ENCODE measurements at places on chromosomes 11 and 22.

- DNase-seq: no peak
Observed at GRCh38 chr11:8094656-8095055, 13.6 kb downstream of the TUB start.

DNA sequence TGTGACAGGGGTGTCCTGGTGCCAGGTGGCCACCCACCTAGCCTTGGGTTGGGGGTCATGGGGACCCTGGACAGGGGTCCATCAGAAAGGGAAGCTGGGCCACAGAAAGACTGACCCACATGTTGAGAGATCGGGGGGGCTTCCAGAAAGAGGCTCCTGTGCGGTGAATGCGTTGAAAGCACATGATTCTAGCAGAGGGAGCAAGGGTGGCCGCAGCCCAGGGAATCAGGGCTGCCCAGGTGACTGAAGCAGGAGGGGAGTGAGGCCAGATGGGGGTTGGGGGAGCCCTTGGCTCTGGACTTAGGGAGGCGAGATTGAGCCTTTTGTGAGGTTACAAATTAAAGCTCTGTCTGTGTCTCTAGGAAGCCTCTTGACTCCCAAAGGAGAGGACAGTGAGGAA is 80.7 kb downstream of the MORC2 start:
- DNase-seq: no peak

DNA sequence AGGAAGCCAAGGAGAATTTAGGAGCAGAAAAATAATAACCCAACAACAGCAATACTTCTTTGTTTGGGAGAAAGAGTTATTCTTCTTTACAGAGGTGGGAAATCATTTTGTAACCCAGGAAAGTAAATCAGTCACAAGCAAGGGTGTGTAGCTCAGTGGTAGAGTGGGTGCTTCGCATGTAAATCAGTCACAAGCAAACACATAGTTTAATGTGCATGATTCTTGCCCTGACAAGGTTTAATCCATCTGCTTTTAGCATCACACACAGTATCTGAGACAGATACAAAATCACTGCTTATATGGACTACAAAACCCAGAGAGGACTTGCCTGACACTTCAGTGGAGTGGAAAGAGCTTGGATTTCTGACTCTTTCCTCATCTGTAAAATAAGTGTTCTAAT is 82.0 kb downstream of the RELT start:
- DNase-seq: no peak

DNA sequence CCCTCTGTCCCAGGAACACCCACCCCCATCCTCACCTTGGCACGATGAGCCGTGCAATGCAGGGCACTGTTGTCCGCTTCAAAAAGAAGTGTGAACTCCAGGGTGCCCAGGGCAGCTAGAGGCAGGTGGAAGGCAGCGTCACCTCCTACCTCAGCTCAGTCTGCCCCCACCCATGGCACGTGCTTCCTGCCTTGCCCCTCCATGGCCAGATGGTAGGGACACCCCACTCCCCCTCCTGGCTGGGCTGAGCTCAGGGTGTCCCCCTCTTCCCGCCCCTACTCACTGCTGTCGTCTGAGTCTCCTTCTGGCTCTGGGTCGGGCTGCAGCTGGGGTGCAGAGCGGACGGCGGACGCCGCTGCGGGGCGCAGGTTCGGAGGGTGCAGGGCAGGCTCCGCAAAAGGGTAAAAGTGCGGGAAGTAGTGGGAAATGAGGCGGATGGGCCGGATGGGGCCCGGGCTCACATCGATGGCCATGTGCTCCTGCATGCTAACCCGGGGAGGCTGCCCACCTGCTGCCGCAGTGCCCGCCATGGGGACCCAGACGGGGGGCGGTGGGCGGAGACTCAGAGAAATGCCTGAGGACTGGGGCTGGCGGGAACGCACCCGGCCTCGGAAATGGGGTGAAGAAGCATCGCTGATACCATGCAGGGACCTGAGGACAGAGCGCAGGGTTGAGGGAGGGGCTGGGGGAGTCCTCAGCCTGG is 9.1 kb downstream of the NDUFV1 start:
- no peak for DNase-seq

DNA sequence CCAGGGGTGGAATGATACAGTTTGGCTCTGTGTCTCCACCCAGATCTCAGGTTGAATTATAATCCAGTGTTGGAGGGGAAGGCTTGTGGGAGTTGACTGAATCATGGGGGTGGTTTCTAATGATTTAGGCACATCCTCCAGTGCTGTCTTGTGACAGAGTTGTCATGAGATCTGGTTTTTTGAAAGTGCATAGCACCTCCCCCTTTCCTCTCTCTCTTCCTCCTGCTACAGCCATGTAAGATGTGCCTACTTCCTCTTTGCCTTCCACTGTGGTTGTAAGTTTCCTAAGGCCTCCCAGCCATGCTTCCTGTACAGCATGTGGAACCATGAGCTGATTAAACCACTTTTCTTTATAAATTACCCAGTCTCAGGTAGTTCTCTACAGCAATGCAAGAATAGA is 45.1 kb downstream of the THAP12 start:
- no peak for DNase-seq

- no peak for DNase-seq
Observed at GRCh38 chr11:68550485-68550817, 89.9 kb downstream of the PPP6R3 start.

DNA sequence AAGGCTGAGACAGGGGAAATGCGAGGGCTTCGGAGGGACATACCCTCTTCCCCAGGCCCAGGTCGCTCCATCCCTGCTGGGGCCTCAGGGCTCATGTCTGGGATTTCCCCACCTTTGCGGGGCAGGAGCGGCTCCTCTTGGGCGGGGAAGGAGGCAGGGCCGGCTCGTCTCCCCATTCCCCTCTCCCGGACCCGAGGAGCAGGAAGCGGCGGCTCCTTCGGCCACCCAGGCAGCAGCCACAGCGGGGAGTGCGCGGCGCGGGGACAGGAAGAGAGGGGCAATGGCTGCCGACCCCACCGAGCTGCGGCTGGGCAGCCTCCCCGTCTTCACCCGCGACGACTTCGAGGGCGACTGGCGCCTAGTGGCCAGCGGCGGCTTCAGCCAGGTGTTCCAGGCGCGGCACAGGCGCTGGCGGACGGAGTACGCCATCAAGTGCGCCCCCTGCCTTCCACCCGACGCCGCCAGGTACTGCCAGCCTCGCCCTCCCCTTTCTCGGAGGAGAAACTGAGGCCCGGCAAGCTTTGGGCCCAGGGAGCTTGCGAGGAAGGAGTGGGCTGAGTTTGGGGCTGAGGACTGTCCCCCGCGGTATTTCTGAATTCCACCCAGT is at the start of gene ANKK1:
Gene ANKK1 (plus strand): TSS at position 175 of the 607 bp plus-strand sequence. CDS start 106 bp downstream, at position 281.
- no peak for DNase-seq

DNA sequence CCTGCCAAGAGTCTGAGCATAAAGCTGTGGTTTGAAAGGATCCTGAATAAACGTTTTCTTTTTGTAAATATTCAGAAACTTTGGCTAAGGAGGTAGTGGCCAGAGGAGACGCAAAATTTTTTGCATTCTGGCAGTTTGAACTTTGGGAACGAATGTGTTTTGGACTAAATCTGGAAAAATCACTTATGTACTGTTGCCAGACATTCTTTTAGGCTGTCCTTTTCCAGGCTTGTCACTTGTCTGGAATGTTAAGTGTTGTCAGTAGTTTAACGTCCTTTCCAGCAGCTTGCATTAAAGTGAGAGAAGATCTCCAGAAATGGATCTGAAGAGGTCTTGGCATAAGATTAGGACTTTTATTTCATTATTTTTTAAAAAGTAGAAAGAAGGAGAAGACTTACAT is 18.5 kb downstream of the SPECC1L start:
- peak; percentile 80 for DNase-seq

DNA sequence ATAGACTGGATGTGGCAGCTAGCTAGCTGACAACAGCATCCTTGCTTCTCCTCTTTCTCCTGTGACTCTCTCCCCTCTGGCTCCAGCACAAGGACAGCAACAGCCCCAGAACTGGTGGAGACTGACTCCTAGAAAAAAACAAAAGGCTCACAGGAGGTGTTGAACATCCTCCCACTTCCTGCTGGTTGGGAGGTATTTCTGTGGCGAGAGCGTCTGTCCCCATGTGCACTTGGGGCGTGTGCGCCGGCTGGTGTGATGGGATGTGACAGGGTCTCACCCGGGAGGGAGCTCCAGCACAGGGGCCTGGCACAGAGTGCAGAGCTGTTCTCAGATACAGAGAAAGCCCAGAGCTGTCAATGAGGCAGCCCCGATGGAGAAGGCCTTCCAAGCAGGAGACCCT is 107.2 kb upstream of the E2F8 start:
- DNase-seq: no peak

DNA sequence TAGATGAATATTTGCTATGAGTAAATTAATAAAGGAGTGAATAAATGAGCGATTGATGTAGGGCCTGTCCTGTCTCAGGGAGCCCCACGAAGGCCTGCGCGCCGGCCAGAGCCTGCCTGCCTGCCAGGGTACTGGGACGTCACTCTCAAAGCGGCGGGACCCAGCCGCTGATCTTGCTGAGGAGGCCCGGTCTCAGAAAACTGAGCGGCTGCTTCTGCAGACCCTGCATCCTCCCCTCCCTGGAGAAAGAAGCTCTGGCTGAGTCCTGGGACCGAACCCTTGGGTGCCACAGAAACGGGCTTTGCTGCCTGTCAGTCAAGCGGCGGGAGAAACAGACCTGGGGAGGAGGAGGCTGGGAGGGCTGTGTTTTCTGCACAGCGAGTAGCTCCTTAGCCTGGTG is 91.6 kb upstream of the B3GAT1 start:
- DNase-seq: no peak

DNA sequence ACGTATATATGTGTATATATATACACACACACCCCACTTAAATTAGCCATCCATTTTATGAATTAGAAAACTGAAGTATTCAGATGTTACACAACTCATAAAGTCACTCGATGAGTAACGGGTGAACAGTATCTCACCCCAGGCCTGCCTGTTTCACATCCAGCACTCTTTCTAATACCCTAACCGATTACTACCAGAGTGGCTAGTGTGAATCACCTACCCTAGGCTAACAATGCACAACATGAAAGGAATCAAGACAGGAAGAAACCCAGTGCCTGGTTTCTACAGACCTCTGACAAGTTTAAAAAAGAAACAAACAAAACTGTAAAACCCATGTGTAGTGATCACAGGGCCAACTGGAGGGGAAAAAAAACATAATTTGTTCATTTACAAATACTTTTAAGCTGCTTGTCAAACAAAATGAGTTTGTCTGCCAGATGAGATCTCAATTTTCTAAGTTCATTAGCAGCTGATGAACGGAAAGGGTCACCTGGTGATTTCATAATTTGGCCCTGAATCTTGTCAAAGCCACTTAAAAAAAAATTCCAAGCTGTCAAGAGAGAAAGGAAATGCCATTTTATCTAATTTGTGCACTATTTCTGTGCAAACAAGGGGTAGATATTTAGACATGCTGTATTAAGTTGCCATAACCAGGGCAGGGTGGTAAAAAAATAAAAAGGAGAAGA is 134.8 kb downstream of the LARGE1 start:
- DNase-seq: peak; percentile 34

GRCh38 chr11:78961937-78962701 is 387.5 kb upstream of the NARS2 start:
- DNase-seq: no peak

GRCh38 chr11:36139767-36140166 is 149.5 kb downstream of the COMMD9 start:
- DNase-seq: no peak

DNA sequence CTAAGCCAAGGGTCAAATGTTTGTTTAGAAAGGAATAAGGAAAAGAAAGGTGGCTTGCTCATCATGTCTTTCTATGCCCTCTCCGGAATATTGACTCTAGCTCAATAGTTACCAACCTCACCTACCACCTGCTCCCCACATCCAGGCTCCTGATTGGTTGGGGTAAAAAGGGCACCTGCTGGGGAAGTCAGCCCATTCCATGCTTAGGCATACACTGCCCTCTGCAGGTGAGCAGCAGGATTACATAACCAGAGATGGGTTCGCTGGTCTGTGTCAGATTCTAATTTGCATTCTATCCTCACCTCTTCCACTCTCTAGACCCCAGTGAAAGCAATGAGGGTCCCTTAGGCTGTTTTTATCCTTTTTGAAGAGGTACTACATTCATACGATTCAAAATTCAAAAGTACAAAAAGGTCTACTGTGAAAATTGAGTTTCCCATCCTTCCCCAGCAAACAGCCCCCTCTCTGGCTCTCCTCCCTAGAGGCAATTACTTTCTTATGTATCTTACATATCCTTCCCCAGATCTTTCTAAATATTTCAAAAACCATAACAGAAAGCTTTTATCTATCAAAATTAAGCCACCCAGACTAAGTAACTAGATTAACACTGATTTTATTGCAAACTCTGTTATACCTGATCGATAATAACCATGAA is 98.0 kb upstream of the ASPHD2 start:
- DNase-seq: no peak

- no peak for DNase-seq
Observed at GRCh38 chr22:27393371-27393770, 408.2 kb downstream of the MN1 start.

DNA sequence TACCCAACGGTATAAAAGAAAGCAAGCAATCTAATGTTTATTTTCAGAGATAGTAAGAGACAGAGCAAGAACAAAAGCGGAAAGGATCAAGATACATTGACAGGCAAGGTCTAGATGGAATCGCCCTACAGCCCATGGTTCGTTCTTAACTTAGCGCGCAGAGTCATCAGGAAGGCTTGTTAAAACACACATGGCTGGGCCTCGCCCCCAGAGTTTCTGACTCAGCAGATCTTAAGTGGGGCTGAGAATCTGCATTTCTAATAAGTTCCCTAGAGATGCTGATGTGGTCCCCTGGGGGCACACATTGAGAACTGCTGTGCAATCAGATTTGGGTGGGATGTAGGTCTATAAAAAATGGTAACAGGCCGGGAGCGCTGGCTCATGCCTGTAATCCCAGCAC is 35.8 kb upstream of the CHRM4 start:
- DNase-seq: no peak

- DNase-seq: no peak
Observed at GRCh38 chr22:21677606-21678443, 12.0 kb downstream of the PPIL2 start.
